H9 (cell line): ENCODE measurements at places on chromosomes 13 and 19. TPM values are rescaled to one million over a fixed set of nuclear protein-coding genes. Genes with fewer than 3 reads are reported as not detected.

GRCh38 chr13:60431108-60431700, 34.2 kb downstream of the TDRD3 start:
- H3K27me3 ChIP-seq, result no peaks in the 10 kb centered on the region
- no peak overlapping the region for H3K4me3 ChIP-seq
- no peaks in the 10 kb centered on the region for H3K4me1 ChIP-seq
- DNase-seq, result no peak
- peaks cover 11% of the 10 kb centered on the region for H3K36me3 ChIP-seq
- no peak overlapping the region for H3K27ac ChIP-seq

RFX1 gene
- total RNA-seq, result 19.2 and 21.4 TPM in 2 replicates

GRCh38 chr19:292951-293350, 1.7 kb upstream of the PLPP2 start:
- H3K27ac ChIP-seq, result no peak overlapping the region
- H3K27me3 ChIP-seq, result no peaks in the 10 kb centered on the region; the same call in 1 of the 2 replicates
- H3K36me3 ChIP-seq, result peaks cover 13% of the 10 kb centered on the region
- no peak overlapping the region for H3K4me3 ChIP-seq
- peaks cover 6% of the 10 kb centered on the region for H3K4me1 ChIP-seq

GGN gene
- total RNA-seq, result 1.5 and 2.4 TPM in 2 replicates
